ENCODE measurements at places on chromosomes 7 and 10.
A peak's percentile ranks its signal among the peaks of the same experiment; 100 is the strongest.

DNA sequence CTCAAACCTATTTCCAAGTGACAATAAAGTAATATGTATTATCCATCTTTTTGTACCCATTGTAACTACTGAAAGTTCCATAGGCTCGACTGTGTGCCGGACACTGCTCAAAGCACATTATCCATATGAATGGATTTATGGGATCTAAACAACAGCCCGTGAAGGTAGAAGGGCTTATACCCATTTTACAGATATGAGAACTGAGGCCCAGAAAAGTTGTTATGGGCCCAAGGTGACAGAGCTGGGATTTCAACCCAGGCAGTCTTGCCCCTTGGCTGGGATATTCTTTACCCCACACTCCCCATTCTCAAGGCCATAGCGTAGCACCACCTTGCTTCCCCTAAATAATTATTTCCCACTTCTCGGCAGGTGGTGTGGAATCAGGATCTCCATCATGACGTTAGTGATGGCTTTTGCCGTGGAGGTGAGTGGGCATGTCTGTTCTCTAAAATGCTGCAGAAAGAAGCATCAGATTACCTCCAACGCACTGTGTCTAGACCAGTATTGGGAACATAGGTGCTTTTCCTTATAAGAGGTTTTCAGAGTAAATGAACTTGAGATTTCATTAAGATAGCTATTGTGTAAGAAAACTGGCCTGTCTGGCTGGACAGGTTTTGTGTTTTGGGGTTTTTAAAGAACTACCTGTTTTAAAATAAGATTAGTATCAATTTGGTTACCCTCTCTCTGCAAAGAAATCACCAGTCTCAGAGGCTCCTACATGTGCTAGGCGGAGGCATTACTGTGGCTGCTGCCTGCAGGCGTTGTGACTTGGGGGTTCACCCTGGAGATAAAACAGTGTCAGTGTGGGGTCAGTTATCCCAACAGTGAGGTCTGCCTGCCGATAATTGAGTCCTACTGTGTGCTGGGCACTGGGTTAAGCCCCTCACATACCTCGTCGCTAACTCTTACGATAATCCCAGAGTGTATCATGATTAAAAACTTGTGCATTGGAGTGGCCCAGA lies 85.1 kb upstream of the SDK1 start:
- DNase-seq: no peak

DNA sequence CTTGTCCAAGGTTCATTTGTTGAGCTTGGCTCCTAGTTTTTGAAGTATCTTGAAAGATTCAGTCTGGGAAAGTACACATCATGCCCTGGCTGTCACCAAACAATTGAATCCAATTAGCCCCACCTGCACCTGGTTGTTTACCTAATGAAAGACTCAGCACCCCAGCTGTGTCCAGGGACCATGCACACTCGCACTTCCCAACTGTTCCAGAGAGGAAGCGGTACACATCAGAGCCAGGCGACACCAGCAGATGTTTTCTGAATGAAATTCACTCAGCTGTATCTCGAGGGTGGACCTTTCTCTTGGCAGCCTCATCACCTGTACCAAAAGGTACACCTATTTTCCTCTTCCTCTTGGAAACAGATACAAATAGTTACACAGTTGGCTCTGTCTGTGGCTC lies 216.4 kb upstream of the LRGUK start:
- no peak for DNase-seq

DNA sequence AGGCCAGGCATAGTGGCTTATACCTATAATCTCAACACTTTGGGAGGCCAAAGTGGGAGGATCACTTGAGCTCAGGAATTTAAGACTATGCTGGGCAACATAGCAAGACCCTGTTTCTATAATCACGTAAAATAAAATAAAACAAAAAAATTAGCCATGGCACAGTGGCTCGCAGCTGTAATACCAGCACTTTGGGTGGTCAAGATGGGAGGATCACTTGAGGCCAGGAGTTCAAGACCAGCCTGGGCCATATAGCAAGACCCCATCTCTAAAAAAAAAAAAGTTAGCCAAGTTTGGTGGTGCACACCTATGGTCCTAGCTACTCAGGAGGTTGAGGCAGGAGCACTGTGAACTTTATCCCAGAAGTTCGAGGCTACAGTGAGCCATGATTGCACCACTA lies 30.9 kb downstream of the DNA2 start:
- no peak for DNase-seq

DNA sequence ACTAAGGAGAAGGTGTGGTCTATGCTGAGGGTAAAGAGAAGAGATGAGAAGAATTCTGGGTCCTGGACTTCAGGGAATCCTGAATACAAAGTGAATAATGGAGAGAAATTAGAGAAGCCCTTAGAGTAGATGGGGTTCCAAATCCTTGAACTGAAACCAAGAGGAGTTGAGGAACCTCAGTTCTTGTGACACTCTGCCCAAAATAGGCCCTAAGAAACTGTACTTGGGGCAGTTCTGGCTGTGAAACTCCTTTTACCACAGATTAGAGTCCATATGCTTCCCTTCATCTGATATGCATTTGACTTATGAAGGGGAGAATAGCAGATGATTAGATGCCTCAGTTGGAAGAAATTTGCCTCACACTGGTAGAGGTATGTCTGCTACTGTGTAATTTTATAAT lies 19.0 kb downstream of the TES start:
- no peak for DNase-seq

- DNase-seq: no peak
Observed at GRCh38 chr10:112215342-112215774, 31.8 kb upstream of the GPAM start.

DNA sequence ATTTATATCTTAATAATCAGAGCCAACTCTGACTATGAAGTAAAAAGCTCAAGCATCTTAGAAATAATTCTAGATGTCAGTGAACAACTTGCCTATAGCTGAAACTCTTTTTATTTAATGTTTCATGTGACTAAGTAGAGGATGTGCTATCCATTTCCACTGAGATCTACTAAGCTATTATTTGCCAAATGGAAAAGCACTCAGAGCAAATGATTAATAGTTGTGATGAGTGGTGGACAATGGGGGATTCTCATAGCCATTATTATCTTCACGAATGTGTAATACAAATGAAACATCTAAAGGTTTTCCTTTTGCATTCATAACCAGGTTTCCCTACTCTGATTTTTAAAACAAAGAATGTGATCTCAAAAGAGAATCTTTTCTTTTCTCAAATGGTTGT lies 126.6 kb upstream of the GNAI1 start:
- no peak for DNase-seq

DNA sequence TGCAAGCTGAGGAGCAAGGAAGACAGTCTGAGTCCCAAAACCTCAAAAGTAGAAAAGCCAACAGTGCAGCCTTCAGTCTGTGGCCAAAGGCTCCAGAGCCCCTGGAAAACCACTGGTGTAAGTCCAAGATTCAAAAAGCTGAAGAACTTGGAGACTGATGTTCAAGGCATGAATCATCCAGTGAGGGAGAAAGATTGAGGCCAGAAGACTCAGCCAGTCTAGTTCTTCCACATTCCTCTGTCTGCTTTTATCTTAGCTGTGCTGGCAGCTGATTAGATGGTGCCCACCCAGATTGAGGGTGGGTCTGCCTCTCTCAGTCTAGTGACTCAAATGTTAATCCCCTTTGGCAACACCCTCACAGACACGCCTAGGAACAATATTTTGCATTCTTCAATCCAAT lies 20.1 kb upstream of the MDFIC start:
- DNase-seq: peak; percentile 21

- DNase-seq: no peak
Observed at GRCh38 chr7:779480-779879, 52.4 kb upstream of the PRKAR1B start.
